ENCODE measurements at places on chromosomes 11 and 22.

- no peak for DNase-seq
These were observed 5.1 kb upstream of the SAAL1 start for GRCh38 chr11:18111005-18111404.

- no peak for DNase-seq
These were observed 33.1 kb upstream of the PICALM start for GRCh38 chr11:86101941-86102407.

GRCh38 chr11:19881177-19881576 is 168.5 kb downstream of the NAV2 start:
- no peak for DNase-seq

DNA sequence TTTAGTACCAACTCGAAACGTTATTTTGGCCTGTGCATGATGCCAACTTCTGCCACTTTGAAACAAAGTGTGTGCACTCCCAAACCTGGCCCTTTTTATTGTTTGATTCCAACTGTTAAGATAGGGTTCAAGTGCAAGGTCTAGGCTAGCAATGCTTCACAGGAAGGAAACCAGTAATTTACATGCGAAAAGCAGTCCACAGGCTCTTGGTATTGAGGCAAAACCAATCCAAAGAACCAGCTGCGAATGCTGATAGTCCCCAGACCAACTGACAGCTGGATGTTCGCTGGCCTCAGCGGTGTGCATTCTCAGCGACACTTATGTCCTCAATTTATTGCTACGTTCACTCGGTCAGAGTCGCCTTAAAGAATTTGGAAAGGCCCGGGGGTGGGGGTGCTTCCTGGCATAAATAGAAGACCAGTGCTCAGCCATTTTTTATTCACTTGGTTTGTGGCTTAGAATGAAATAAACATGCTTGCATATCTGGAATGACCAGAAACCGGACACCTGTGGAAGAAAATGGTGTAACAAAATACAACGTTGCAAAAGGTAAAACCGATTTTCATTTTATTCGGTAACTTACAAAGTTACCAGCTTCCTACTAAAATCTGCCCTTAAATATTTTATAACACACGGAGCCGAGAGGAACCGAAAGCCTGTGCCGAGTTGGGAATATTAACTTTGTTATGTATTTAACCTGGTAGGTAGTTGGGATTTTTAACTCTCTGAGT is 1.6 kb downstream of the CPT1A start:
- DNase-seq, result no peak

- DNase-seq, result no peak
These were observed 101.3 kb upstream of the E2F8 start for GRCh38 chr11:19342036-19342435.

GRCh38 chr11:114348200-114349191 is 51.8 kb downstream of the C11orf71 start:
- no peak for DNase-seq

DNA sequence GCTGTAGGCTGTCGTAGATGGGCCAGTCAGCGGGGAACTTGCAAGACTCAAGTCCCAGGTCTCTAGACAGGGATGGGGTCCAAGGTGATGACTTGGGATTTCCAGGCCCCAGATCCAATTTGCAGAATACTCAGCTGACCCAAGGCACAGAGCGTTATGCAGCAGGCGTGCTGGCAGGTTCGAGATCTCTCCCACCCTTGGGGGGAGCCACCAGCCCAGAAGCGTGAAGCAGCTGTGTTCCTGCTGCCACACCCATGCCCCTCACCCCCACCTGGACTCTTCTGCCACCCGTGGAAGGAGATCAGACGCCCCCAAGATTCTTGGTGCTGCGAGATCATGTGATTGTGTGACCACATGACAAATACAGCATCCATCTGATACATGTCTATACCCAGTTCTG is 142.6 kb downstream of the BRD1 start:
- no peak for DNase-seq

GRCh38 chr22:29112681-29113080 is 39.8 kb downstream of the KREMEN1 start:
- no peak for DNase-seq

DNA sequence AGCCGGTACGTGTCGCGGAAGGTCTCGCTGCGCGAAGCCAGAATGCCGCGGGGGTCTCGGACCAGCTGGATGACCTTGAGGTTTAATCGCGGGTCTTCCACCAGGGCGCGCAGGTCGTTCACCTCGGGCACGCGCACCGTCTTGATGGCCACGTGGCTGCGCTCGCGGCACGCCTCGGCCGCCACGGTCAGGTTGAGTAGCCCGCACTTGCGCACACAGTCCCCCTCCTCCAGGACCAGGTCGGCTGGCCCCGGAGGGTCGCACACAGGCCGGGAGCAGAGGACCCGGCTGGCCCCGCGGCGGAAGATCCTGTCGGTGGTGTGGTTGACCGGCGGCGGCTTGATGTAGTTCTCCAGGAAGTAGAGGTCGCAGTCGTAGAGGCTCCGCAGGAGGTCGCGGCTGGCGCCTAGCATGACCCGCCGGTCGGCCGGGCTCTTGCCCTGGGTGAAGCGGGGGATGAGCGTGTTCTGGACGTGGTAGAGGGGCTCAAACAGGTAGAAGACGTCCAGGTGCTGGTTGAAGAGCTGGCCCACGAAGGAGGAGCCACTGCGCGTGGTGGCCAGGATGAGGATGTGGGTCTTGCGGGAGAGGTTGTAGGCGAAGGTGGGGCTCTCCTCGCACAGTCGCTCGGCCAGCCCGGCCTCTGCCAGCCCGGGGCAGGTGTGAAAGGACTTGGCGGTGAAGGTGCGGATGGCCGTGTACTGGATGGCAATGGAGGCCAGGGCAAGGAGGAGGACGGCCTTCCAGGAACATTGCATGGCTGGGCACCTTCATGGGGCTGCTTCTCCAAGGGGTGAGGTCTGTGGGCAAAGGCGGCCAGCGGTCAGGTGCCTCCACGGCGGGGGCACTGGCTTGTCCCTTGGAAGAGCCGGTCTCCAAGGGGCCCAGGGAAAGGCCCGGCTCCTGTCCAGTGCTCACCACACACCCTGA is 15.0 kb downstream of the CHST1 start:
- no peak for DNase-seq

DNA sequence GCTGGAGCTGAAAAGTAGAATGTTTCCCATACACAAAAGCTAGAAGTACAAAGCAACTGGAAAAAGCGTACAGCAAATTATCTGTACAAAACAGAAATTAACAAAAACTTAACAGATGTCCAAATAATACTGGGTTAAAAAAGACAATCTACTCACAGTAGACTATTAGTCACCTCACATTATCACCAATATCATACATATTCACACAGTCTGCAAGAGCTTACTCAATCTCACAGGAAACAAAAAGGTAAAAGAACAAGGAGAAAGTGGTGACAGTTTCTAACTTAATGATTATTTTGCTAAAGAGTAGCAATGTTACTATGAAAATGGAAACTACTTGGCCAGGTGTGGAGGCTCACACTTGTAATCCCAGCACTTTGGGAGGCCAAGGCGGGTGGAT is 11.9 kb downstream of the CELF1 start:
- DNase-seq, result no peak

GRCh38 chr22:37276776-37277175 is 5.5 kb upstream of the CYTH4 start:
- no peak for DNase-seq

- no peak for DNase-seq
These were observed 27.0 kb downstream of the MS4A6A start for GRCh38 chr11:60155931-60156330.

GRCh38 chr11:57597461-57597915 is at the start of gene SERPING1:
Gene SERPING1, plus strand, starts transcription at chr11:57597685. Its CDS starts 586 bp downstream, at chr11:57598271.
- no peak for DNase-seq

DNA sequence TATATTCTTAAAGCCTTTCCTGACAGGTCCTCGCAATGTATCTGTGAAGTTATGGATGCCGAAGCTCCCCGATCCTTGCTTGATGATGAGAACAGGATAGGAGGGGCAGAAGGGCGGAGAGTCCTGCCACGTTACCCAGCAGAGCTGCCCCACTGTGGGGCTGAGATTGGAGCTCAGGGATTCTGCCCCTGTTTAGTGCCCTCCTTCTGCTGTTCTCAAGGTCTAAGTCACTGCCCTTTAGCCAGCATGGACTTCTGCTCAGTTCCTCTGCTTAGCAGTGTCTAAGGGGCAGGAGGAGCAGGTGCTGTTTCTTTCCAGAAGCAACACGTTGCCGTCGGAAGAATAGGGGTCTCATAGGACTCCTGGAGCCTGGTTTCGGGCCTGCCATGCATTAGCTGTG is 164.2 kb upstream of the B3GAT1 start:
- DNase-seq, result no peak

GRCh38 chr11:96322775-96323641 is 20.0 kb downstream of the MAML2 start:
- DNase-seq, result no peak

- DNase-seq, result no peak
These were observed 27.9 kb upstream of the SLC36A4 start for GRCh38 chr11:93225662-93226061.

DNA sequence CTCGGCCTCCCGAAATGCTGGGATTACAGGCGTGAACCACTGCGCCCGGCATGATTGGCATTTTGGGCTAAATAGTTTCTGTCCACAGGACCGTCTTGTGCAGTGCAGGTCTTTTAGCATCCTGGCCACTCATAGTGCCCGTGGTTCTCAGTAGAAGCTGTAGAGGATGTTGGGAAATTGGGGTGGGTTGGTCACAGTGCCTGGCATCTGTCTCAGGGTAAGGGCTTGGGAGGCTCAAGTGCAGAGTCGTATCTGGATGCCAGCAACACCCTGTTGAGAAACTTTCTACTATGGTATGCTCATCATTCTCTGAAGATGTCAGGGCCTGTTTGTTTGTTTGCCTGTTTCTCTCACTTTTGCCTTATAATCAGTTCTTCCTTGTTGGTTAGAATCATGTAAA is 21.9 kb downstream of the UBE2L3 start:
- DNase-seq, result no peak

DNA sequence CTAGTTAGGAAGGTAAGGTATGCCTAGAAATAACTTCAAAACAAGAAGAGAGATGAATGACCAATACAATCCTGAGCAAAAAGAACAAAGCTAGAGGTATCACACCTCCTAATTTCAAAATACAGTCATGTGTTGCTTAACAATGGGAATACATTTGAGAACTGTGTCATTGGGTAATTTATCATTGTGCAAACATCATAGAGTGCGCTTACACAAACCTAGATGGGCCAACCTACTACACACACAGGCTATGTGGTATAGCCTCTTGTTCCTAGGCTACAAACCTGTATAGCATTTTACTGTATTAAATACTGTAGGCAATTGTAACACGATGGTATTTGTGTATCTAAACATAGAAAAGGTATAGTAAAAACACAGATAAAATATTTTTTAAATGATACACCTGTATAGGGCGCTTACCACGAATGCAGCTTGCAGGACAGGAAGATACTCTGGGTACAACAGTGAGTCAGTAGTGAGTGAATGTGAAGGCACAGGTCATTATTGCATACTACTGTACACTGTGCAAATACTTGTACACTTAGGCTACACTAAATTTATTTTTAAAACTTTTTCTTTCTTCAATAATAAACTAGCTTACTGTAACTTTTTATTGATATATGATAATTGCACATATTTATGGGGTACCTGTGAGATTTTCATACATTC is 48.2 kb downstream of the STK33 start:
- no peak for DNase-seq

- no peak for DNase-seq
These were observed 70.9 kb downstream of the CCDC34 start for GRCh38 chr11:27291954-27292636.

- no peak for DNase-seq
These were observed 205.4 kb downstream of the FAM76B start for GRCh38 chr11:95584180-95584579.

GRCh38 chr22:45478108-45478771 is 24.4 kb upstream of the FBLN1 start:
- no peak for DNase-seq

DNA sequence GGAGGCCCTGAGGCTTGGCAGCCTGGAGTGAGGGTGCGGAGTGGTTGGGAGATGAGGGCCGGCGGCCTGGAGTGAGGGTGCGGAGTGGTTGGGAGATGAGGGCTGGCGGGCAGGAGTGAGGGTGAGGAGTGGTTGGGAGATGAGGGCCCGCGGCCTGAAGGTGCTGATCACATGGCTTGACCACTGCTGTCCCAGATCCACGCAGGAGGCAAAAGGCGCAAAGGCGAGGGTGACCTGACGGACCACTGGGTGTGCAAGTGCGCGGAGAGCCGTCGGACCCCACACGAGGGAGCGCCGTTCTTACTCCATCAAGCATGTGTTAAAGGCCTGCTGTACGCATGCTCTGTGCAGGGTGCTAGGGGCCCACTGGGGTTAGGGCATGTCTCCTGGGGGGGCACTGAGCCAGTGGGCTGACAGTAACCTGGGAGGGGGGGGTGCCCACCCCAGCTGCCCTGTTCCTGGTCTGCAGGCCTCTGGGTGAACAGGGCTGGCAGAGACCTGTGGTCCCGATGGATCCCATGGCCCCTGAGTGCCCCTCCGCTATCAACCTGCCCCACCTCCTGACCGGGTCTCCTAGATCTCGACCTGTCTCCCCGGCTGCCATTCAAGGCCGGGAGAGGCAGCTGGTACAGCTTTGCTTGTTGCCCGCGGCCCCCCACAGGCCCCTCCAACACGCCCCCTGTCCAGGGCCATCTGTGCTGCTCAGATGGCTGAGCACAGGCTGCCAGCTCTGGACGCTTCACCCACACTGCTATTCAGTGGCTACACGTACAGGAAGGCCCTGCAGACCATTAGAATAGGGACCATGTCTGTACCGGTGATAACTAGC is 21.1 kb downstream of the MRGPRD start:
- no peak for DNase-seq

DNA sequence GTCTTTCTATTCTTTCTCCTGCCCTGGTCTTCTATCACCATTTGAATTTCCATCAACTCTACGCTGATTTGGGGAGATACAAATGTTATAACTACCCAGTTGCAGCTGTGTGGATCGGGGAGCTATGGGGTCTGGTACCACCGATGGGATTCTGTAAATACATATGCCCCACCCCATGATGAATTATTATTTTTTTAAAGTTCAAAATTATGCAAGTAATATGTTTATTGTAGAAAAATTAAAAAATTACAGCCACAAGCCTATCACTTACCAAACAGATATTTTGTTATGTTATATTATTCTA is 52.4 kb upstream of the CLMP start:
- DNase-seq, result no peak

DNA sequence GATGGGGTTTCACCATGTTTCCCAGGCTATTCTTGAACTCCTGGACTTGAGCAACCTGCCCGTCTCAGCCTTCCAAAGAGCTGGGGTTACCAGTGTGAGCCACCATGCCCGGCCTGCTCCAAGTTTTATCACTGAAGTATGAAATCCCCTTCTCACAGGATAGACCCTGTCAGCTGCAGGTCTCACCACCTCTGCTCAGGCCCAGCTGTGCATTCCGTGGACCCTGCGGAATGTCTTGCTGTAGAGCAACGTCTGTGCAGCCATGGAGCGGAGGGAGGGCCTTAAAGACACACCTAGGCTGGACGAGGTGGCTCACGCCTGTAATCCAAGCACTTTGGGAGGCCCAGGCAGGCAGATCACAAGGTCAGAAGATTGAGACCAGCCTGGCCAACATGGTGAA is 625.4 kb downstream of the BRD1 start:
- DNase-seq, result no peak
